Naive thymus-derived CD4-positive, alpha-beta T cell (primary cell): ENCODE measurements at places on chromosomes 5 and 9. TPM values are rescaled to one million over a fixed set of nuclear protein-coding genes. Genes with fewer than 3 reads are reported as not detected.

Gene PCDHB7
- not detected for polyA plus RNA-seq

Gene SLC46A2
- 0.12 TPM for polyA plus RNA-seq

DNA sequence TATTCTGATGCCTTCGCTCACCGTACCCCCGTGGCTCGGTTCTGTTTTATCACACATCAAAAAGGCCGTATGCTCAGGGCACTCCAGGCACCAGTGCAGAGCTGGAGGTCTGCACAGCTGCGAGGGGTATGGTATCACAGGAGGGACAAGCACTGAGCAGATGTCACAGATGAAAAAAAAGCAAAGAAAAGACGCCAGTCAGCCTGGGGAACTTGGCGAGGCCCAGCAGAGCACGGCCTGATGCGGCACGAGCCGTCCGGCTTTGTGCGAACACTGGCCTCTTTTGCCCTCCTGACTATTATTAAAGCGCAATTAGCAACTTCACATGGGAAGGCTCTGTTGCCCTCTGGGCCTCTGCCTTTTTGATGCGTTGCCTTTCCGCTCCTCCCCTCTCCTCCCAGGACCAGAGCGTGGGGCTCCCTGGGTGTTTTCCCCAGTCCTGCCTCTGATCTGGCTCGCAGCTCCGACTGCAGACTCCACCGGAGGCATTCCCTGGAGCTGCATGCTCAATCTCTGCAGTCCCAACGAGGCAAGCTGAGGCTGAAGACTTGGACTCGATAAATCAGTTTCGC, 44.4 kb downstream of the AK8 start:
- no peaks in the 10 kb centered on the region for H3K36me3 ChIP-seq
- H3K27ac ChIP-seq: no peak overlapping the region
- DNase-seq: no peak
- H3K4me1 ChIP-seq: no peaks in the 10 kb centered on the region
- no peak overlapping the region for H3K4me3 ChIP-seq

DNA sequence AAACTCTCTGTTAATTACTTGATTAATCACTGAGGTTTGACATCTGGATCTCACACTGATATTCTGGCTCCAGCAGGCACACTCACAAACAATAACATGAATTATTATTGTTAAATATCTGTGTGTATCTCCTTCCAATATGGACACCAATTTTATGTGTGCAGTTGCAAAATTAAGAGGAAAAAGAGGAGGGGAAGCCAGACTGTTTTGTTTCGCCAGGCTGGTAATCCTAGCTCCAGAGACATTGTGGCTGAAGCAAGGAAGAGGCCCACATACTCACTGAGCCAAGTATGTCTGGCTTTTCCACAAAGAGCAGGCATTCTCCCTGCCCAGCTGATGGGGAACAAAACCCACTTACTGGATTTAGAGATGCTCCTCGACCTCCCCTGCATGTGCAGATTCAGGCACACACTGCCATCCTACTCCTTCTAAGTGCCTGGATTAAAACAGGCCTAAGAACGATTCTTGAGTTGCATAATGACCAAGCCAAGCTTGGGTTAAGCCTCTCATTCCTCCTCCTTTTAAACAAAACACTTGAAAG, 181.9 kb downstream of the ESM1 start:
- no peaks in the 10 kb centered on the region for H3K4me1 ChIP-seq
- H3K4me3 ChIP-seq: no peak overlapping the region
- no peaks in the 10 kb centered on the region for H3K27me3 ChIP-seq
- no peak for DNase-seq
- H3K36me3 ChIP-seq: no peaks in the 10 kb centered on the region

DNA sequence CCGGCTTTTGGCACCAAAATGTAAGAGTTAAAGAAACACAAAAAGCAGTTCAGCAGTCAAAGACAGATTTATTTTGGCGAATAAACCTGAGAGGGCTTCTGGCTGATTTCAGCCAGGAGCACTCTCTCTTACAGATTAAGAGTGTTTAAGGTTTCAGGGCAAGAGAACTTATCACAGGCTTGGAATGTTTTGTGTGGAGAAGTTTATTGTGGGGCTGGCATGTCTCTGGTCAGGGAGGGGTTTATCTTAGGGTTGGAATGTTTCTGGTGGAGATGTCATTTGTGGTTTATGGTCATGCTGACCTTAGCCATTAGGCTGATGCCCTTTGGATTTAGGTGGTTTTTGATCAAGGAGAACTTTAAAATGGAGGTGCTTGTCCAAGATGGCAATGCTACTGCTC, 622.3 kb upstream of the PTPRD start:
- H3K4me3 ChIP-seq: no peak overlapping the region
- H3K27me3 ChIP-seq: no peaks in the 10 kb centered on the region
- H3K27ac ChIP-seq: no peak overlapping the region
- DNase-seq: no peak
- H3K4me1 ChIP-seq: no peaks in the 10 kb centered on the region

DNA sequence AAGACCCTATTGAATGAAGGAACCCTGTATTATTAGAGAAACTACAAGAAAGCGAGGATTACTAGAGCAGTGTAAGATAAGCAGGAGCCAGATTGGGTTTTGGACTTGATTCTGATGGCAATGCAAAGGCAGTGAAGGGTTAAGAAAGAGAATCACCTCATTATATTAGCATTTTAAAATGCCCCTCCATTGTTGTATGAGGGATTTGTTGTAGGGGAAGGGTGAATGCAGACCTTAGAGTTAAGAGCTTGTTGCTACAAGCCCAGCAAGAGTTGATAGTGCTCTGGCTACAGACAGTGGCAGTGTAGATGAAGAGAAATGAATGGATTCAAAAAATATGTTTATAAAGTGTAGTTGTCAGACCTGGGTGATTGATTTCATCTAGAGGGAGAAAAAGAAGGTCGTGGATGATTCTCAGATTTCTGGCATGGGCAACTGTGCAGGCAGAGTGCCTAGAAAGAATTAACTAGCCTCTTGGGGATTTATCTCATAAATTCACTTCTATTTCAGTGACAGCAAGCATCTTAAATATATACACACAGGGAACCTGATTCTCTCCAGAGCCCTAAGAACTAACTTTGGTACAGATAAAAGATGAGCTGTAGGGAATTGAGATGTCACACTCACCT, 344.8 kb downstream of the ARRDC3 start:
- no peak for DNase-seq
- no peaks in the 10 kb centered on the region for H3K27me3 ChIP-seq
- H3K4me3 ChIP-seq: no peak overlapping the region
- no peak overlapping the region for H3K27ac ChIP-seq
- H3K36me3 ChIP-seq: no peaks in the 10 kb centered on the region
- H3K4me1 ChIP-seq: no peaks in the 10 kb centered on the region

GRCh38 chr9:81028504-81028903, 660.8 kb downstream of the TLE1 start:
- no peaks in the 10 kb centered on the region for H3K36me3 ChIP-seq
- DNase-seq: no peak
- no peaks in the 10 kb centered on the region for H3K27me3 ChIP-seq
- H3K4me3 ChIP-seq: no peak overlapping the region

GRCh38 chr9:81824802-81825730, 103.2 kb upstream of the SPATA31D4 start:
- H3K4me3 ChIP-seq: no peak overlapping the region
- no peak overlapping the region for H3K27ac ChIP-seq
- H3K27me3 ChIP-seq: no peaks in the 10 kb centered on the region
- no peaks in the 10 kb centered on the region for H3K4me1 ChIP-seq

GRCh38 chr5:125117566-125117965, 371.1 kb upstream of the ZNF608 start:
- DNase-seq: no peak
- no peaks in the 10 kb centered on the region for H3K27me3 ChIP-seq
- no peak overlapping the region for H3K27ac ChIP-seq
- H3K36me3 ChIP-seq: no peaks in the 10 kb centered on the region

- H3K4me1 ChIP-seq: no peaks in the 10 kb centered on the region
- H3K27me3 ChIP-seq: no peaks in the 10 kb centered on the region
- no peak for DNase-seq
- H3K36me3 ChIP-seq: no peaks in the 10 kb centered on the region
- no peak overlapping the region for H3K27ac ChIP-seq
Measured at GRCh38 chr5:178536541-178537466, 53.4 kb downstream of the COL23A1 start.

- no peak overlapping the region for H3K4me3 ChIP-seq
- DNase-seq: no peak
- no peak overlapping the region for H3K27ac ChIP-seq
Measured at GRCh38 chr5:52738095-52738506, 49.6 kb upstream of the ITGA1 start.

DNA sequence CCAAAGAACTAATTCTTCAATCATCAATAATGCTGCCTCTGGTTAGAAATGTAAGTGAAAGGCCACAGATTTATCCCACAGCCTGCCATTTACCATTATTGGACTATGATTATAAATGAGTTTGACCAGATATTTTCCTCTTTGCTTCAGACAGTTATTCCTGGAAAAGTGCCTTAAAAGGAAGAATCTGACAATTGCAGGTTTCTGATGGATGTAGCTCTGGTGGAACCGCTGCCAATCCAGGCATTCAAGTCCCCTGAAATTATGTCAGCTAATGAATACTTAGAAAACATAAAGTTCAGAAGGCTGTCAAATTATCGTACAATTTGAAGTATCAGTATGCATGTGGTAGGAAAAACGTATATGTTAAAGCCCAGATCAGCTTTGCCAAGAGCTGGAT, 78.2 kb upstream of the NR4A3 start:
- no peak for DNase-seq
- no peaks in the 10 kb centered on the region for H3K4me1 ChIP-seq
- H3K27me3 ChIP-seq: no peaks in the 10 kb centered on the region
- no peak overlapping the region for H3K27ac ChIP-seq

DNA sequence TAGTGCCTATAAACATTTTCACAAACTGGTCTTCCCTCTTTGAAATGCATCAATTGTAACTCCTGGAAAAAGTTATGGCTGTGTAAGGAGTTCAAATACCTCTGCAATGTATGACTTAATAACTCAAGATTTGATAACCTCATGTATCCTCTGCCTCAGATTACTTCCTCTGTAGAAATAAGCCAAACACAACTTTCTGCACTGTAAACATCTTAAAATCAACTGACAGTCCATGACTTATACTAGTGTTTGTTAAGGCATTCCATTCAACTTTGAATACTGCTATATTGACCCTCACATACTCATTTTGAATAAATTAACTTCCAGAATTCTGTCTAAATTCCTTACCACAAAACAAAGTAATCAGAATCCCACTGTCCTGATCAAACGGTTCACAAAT, 256.2 kb upstream of the POU5F2 start:
- H3K36me3 ChIP-seq: no peaks in the 10 kb centered on the region
- DNase-seq: no peak
- no peak overlapping the region for H3K27ac ChIP-seq

- DNase-seq: no peak
- no peak overlapping the region for H3K27ac ChIP-seq
- no peak overlapping the region for H3K4me3 ChIP-seq
- H3K36me3 ChIP-seq: no peaks in the 10 kb centered on the region
- no peaks in the 10 kb centered on the region for H3K4me1 ChIP-seq
Measured at GRCh38 chr5:95777441-95777840, 45.1 kb downstream of the GLRX start.

GRCh38 chr9:109787735-109788134, 7.7 kb downstream of the PALM2AKAP2 start:
- H3K4me3 ChIP-seq: no peak overlapping the region
- H3K36me3 ChIP-seq: no peaks in the 10 kb centered on the region
- no peak for DNase-seq
- no peak overlapping the region for H3K27ac ChIP-seq

GRCh38 chr9:31390403-31391025, 993.9 kb upstream of the ACO1 start:
- no peaks in the 10 kb centered on the region for H3K27me3 ChIP-seq
- no peaks in the 10 kb centered on the region for H3K4me1 ChIP-seq
- H3K36me3 ChIP-seq: no peaks in the 10 kb centered on the region
- peak; percentile 4 for DNase-seq
